ENCODE measurements at places on chromosomes 11 and 22.

GRCh38 chr11:87780068-87780413, 395.2 kb downstream of the RAB38 start:
- DNase-seq: no peak

GRCh38 chr22:45672564-45673481, 1.2 kb downstream of the ATXN10 start:
- no peak for DNase-seq

- DNase-seq: peak; percentile 3
Observed at GRCh38 chr22:17370026-17370765, 936 bp downstream of the CECR2 start.

GRCh38 chr22:32444068-32444467, 20.2 kb downstream of the BPIFC start:
- peak; percentile 22 for DNase-seq

- DNase-seq: no peak
Observed at GRCh38 chr11:33635161-33635560, 65.5 kb downstream of the C11orf91 start.

DNA sequence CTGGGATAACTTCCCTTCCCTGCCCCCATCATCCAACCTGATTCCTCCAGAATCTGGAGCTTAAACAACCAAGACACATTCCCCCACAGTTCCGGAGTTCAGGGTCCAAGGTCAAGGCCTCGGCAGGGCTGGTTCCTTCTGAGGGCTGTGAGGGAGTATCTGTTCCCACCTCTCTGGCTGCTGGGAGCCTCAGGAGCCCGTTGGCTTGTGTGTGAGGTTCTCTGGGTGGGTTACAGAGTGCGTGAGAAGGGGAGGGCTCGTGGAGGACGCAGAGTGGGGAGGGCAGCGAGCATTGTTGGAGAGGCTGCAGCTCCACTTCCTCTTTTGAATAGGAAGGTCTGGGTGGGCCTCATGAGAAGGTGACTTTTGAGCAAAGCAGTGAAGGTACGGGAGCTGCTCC, 8.5 kb downstream of the SERHL2 start:
- DNase-seq: no peak

- no peak for DNase-seq
Observed at GRCh38 chr11:8331767-8332166, 68.1 kb upstream of the LMO1 start.

GRCh38 chr22:39130152-39130704, 22.3 kb downstream of the CBX7 start:
- DNase-seq: no peak

DNA sequence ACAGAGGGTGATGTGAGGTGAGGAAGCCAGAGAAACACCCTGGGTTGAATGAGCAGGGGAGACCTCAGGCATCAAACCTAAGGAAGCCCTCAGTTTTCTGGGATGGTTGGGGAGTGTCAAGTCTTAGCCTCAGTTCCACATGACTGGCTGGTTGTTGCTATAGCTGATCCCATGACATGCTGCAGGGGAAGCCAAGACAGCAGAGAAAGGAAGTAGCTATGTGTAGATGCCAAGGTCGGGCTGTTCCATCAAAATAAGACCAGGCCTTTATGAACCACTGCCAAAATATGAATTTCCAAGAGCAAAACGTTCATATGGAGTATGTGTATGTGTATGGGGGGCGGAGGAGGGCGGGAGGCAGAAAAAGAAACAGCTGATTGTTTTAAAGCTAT, 11.6 kb downstream of the CD59 start:
- no peak for DNase-seq

Data from CD4-positive, alpha-beta T cell treated with Interleukin-17A for 4 hours (primary cell).